ENCODE measurements at places on chromosomes 12 and 14.

GRCh38 chr12:125434936-125435443 is 369.8 kb downstream of the AACS start:
- no peak for DNase-seq

DNA sequence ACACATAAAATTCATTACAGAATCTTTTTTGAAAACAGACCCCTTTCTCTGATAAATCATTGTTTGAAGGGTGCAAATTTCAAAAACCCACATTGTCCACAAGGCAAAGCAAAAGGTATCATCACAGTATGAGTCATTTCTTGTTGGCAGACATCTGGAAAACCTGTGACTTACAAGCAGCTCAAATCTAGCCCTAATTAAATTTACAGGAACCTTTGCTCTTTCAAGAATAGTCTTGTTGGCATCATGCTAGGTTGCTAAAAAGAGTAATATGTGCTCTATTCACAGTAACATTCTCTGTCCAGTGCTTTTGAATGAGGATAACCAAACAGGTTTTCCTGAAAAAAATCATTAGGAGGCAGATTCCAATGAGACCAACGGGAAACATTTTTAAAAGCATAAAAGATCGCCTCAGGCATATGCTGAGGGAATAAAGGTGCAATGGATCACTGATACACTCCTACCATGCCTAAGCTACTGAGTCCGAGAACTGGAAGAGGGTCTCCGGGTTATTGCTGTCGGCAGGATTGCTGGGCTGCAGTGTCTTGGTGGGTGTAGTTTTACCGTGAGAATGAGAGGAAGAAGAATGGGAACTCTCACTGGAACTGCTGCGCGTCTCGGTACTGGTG is 55.5 kb upstream of the TTC7B start:
- no peak for DNase-seq

GRCh38 chr14:105487449-105487985 is 831 bp downstream of the CRIP1 start:
- DNase-seq, result peak; percentile 67

DNA sequence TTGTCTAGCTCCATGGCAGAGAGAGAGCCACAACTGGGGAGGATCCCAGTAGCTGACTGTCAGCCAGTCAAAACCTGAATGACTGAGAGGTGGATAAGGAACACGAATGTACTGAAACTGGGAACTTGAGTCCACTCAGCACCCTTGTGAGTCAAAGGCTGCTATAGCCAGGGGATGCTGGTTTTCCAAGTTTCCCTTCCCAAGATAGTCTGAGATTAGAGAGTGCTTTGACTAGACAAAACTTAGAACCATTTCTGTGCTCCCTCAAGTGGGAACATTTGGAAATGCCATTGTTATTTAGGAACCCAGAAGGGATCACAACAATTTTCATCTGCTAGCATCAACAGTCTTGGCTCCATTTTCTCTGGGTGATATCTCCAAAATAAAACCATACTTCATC is 4.0 kb downstream of the PRKAG1 start:
- no peak for DNase-seq

DNA sequence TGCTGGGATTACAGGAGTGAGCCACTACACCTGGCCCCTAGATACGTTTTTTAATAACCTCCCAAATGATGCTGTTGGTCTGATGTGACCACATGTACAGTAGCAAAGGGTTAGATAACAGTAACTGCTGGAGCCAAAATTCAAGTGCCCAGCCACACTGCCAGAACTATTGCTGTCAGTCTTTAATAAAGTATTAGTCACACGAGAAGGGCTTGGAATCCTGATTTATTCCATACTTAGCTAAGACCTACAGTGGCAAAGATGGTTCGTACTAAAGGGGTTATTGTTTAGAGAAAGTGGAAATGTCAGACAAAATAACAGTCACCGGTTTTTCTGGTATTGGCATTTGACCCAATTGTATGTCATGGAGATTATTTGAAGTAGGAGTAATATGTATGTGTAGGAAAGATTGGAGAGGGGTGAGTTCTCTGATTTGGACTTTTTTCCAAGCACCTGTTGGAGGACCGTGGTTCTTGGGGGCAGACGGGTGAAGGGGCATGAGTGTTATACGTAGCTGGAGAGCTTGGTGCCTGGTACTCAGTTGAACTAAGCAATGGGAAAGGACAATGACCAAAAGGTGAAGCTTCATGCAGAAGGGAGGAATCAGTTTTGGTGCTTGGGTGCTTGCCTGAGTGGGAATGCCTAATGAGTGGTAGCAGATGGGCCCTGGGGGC is 9.7 kb downstream of the TUBA1C start:
- DNase-seq, result no peak

- no peak for DNase-seq
Measured at GRCh38 chr12:34598851-34599529, 576.7 kb downstream of the ALG10 start.

DNA sequence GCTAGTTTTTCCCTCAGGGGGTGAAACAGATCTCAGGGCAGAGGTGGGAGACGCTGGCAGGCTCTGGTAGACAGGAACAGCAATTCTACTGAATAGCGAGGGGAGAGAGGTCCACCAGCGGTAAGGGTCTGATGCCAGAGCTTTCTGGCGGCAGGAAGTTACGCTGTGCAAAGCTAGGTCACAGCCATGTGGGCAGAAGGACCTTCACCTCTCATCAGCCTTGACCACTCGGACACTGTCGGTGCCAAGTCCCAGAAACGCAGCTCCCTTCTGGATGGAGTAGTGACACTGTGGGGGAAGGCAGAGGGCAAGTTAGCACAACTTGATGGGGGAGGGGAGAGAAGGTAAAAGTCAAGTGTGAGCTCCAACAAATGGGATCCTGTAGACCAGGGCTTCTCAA is 10.3 kb upstream of the ZNF740 start:
- no peak for DNase-seq

DNA sequence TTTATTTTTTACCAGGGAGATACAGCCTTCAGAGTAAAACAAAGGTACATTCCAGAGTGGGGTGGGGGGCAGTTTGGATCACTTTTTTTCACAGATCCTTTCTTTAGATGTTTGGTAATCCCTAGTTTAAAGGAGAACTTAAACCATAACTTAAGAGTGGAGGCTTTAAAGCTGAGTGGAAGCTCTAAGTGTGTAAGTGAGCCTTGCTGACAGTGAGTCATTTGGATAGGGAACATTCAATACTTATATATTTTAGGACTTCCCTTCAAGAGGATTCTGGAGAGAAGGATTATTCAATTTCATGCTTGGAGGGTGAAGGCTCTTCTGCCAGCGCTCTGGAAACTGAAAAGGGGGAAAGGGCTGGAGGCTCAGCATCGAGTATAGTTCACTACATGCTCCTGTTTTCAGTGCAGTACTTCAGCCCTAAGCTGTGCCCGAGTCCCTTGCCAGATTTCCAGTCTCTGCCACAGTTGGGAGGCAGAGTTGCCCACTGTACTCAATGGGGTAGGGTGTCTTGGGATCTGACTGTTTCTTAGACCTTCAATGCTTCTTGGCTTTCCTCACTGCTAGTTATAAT is 8.4 kb downstream of the PRKAG1 start:
- DNase-seq, result no peak

GRCh38 chr14:74567646-74568379 is 44.2 kb downstream of the LTBP2 start:
- no peak for DNase-seq
